NCI-H1105 treated with DMSO at 0.1 percent for 48 hours (cell line): ENCODE measurements at places on chromosomes 6 and 20.

- no peak for DNase-seq
Measured at GRCh38 chr20:40757087-40757486, 68.1 kb upstream of the MAFB start.

DNA sequence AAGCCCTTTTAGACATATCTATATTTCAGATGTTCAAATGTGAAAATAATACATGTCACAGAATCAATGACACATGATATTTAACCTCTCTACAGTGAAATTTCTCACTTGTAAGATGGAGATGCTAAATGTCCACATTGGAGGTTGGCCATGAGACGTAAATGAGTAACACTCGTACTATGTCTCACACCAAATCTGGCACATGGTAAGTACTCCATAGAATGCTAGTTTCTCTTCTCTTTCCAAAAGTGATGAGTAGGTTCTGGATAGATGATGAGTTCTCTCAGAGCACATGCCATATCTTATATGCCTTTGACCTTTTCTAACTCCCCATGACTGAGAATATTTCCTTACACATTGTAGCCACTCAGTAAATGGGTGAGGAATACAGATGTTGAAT lies 17.7 kb downstream of the GFOD1 start:
- no peak for DNase-seq

DNA sequence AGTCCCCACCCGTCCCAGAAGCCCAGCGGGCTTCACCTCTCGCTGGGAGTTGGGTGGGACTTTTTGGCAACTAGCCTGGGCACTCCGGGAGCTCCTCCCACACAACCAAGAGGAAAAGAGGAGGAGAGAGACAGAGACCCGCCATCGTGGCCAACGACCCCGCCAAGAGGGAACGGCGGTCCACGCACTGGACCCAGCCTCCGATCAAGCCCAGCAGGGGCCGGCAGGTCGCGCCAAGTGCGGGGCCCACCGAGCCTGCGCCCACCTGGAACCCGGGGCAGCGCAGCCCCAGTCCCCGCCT lies 3.0 kb upstream of the TMEM14C start:
- DNase-seq, result no peak

DNA sequence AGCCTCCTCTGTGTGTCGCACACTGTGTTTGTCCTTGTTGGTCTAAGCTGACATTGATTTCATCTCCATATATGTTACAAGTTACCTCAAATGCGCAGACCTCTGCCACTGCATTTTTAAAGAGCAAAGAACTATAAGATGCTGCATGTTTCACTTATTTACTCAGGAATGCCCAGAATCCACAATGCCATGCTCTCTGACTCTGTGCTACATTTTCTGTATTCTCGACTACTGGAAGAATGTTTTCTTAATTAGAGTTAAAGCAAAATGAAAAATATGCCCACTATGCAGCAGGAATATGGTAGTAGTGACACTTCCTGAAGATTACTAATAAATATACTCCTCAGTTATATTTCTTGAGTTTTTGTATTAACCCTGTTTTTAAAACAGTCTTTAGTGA lies 296.4 kb downstream of the HACE1 start:
- no peak for DNase-seq

GRCh38 chr20:7971536-7972280 lies 31.4 kb upstream of the HAO1 start:
- DNase-seq, result no peak

- no peak for DNase-seq
Measured at GRCh38 chr6:125361868-125362267, 60.1 kb upstream of the HDDC2 start.
